ENCODE measurements at places on chromosomes 16 and 17. TPM values are rescaled to one million over a fixed set of nuclear protein-coding genes. Genes with fewer than 3 reads are reported as not detected.

The OR1G1 gene
- not detected for total RNA-seq

The TEKT5 gene
- total RNA-seq, result not detected

The CLDN7 gene
- 8.7 TPM for total RNA-seq

The KRTAP17-1 gene
- total RNA-seq, result not detected

The MT4 gene
- total RNA-seq, result not detected

The UBB gene
- 1,137 TPM for total RNA-seq

The TNRC6A gene
- 22.0 TPM for total RNA-seq

The PKMYT1 gene
- 28.1 TPM for total RNA-seq

The FBXL16 gene
- total RNA-seq, result not detected

The SRL gene
- total RNA-seq, result 0.07 TPM

The TAX1BP3 gene
- total RNA-seq, result 507 TPM

The SEZ6L2 gene
- total RNA-seq, result 0.74 TPM

The FBXO39 gene
- not detected for total RNA-seq
